GM20000 (cell line): ENCODE measurements at places on chromosomes 5 and 9.

DNA sequence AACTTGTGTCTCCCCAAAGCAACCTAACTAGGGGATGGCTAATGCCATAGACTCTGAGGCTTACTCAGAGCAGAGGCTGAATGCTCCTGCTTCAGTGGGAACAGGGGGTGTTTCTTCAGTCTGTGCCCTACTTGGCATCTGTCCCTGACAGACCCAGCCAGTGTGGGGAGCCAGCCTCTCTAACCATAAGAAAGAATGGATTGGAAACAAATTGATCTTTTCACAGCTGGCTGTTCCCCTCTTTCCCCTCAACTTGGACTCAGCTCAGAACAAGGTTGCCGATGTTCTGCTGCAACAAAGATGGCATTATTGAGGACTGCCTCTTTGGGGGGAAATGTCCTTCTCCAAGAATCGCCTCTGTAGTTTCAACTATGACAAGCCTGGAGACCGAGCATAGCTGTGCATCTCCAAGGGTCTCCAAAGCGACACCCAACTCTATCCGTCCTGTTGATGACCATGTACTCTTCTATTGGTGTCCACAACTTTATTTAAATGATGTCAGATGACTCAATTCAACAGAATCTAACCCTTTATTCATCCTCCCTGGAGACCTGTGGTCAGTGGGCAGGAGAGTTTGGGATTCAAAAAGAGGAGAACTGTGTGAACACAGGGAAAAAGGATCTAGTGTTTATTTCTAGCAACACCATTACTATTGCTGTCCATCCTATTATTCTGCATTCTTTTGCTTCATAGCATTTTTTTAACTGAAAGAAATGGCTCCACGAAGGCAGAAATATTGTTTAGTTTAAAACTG is 24.7 kb upstream of the TNC start:
- no peak for DNase-seq

- DNase-seq: no peak
Measured at GRCh38 chr9:96256800-96257199, 45.2 kb downstream of the HSD17B3 start.

DNA sequence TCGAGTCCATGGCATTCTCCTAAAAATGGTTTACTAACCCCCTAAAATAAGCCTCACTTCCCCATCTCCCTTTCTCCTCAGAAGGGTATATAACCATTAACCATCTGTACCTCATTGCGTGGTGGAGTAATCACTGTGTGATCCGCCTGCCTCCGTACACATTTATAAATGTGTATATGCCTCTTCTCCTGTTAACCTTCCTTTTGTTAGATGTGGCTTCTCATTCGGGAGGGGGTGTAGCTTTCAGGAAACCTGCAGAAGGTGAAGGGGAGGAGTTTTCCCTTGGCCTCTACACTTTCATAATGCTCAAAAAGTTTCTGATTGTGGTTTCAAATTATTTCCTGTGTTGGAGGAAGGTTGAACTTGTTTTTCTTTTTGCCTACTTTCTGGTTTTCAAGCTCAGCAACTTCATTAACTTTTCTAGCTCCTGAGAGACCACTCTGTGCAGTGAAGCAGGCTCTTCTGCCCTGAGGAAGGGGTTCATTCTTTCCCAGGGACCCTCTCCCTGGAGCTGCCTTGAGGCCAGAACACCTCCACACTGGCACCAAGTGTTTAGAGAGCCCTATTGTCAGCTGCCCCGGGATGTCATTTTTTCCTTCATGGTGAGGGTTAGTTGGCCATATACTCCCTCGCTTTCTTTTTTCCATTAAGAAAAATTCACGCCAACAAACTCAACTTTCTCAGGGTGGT is 46.9 kb downstream of the RASGRF2 start:
- DNase-seq: no peak

DNA sequence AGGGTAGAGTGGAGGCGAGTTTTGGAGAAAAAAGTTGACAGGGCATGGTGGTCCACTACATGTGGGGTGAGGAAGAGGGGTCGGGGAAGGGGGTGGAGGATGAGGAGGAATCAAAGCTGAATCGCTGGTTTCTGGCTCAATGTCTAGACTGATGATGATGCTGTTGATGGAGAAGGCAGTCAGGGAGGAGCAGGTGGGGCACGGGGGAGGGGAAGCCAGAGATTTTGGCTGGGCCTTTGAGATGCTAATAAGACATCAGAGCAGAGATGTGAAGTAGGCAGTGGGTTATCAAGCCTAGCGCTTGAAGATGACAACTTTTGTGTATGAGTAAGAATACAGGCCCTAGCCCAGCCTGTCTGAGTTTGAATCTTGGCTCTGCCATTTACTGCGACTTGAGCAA is 32.4 kb upstream of the TTC23L start:
- no peak for DNase-seq

- DNase-seq: no peak
Measured at GRCh38 chr9:19988281-19988680, 199.4 kb upstream of the SLC24A2 start.

- DNase-seq: no peak
Measured at GRCh38 chr5:10778179-10778910, 17.3 kb upstream of the DAP start.

- no peak for DNase-seq
Measured at GRCh38 chr5:14102666-14103065, 40.5 kb upstream of the TRIO start.

DNA sequence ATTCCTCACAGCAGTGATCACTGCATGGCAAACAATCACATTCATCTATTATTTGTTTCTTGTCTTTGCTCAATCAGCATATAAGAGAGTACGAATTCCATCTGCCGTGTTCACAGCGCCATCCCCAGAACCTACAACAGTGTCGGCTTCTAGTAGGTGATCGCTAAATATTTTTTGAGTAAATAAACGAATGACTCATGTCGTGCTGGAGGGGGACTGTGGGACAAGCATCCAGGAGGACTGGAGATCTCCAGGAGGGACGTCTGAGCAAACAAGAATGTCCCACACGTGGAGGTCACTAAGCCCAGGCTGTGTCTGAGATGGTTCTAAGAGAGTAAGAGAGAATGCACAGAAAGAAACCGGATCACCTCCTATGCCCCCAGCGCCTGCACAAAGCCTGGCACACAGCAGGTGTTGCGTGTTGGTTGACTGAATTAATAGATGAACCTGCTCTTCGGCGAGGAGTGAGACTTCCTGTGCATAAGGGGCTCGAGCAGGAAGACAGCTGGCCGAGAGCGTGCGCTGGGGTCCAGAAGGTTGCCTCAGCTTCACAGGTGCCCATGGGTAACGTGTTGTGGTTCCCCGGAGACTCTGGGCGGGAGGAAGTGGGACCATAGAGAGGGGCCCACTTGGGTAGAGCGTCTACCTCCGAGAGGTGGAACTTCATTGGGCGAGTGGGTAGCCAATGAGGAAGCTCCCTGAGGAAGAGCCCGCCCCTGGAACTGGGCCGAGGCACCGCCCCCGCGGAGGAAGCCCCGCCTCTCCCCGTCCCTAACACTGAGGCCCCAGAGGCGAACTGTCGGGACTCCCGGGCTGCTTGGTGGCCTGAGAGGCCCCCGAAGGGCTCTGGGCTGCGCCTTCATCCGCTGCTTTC is 193.0 kb downstream of the MELK start:
- peak; percentile 93 for DNase-seq

GRCh38 chr5:129616517-129616916 is 131.4 kb upstream of the MINAR2 start:
- no peak for DNase-seq

GRCh38 chr5:14900693-14901461 is 29.3 kb upstream of the ANKH start:
- no peak for DNase-seq

- DNase-seq: no peak
Measured at GRCh38 chr5:101174981-101175380, 271.9 kb upstream of the ST8SIA4 start.

- no peak for DNase-seq
Measured at GRCh38 chr5:139839918-139840317, 44.3 kb downstream of the PSD2 start.

DNA sequence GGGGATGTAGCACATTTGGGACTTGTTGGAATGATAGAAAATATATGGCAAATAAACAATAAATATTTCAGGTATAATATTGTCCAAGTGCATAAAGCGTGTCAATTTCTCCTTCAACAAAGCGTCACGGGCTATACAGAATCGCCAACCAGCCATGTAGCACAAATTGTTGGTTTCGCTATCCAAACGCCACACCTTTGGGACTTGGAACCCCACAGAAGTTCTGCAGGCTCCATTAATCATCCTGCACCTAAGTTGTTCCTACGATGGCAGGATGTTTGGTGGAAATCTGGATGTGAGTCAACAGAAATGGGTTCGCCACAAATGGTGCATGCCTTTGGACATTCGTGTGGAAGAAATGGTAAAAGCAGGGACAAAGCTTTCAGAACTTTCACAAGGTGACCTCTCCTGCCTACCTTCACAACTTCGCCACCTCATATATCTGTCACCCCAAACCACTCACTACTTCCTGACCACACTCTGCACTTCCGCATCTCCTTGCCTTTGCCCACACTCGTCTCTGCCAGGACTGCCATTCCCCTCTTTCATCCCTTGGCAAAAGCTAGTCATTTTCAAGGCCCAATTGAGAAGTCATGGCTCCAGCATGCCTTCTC is 95.7 kb downstream of the LHFPL2 start:
- no peak for DNase-seq

DNA sequence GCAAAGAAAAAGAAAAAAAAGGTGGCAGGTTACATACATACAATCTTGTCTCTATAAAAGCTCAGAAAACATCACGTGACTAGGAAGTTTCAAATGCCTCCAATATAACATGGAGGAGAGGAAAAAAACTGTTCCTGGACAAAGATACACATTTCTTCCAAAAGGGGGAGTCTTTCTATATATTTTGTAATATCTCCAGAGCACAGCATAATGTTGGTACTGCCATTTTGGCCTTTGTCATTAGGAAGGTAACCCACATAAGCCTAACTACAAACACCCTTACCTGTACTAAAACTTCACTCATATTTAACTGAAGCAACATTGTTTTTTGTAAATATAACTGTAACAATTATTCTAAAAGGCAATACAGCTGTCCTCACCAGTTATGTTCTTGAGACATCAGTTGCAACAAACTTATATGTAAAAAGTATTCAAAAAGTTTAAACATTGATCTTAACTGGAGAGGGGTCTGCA is 1.2 kb upstream of the BTF3 start:
- no peak for DNase-seq

DNA sequence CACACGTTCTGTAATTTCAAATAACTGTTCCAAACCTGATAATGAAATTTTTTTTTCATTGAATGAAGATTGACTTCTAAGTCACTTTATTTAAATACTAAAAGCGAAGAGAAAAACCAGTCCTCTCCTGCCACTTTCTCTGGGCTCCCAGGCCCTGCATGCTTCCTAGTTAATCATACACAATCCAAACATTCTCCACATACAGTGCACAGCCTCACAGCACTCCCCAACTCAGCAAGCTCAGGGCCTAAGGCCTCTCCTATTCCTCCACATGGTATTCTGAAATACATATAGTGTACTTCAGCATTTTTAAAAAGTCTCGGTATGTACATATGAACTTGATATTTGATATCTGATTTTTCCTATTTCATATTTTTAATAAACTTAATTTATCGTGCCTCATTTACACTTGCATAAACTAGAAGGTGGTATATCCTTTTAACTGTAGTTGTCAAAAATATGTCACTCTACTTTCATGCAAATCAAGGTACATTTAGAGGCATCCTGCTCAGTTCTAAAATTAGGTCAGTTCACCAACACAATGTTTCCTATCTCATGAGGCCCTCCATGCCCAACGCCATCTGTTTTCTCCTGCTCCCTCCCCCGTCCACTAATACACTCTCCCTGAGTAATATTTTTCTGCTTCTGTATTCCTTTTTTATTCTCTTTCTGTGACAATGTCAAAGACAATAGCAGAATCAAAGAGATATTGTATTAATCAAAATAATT is 206.7 kb downstream of the ARRDC3 start:
- no peak for DNase-seq

DNA sequence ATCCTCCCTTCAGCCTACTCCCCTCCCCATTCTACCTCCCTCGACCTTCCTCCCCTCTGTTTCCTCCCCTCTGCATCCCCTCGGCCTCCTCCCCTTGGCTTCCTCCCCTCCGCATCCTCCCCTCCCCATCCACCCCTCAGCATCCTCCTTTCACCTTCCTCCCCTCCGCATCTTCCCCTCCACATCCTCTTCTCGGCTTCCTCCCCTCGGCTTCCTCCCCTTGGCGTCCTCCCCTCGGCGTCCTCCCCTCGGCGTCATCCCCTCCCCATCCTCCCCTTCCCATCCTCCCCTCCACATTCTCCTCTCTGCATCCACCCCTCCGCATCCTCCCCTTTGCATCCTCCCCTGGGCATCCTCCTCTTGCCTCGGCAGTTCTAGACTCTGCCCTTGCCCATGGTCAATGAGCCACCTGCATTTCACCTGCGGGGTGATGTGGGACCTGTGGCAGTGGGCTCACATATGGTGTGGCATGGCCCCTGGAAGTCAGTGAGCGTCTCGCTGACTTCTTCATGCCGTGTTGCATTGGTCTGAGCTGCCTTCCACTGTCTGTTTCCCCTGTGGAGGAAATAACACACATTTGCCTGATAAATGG is 113.0 kb downstream of the WNK2 start:
- DNase-seq: peak; percentile 18

GRCh38 chr5:179612577-179613459 is 10.7 kb downstream of the HNRNPH1 start:
- DNase-seq: no peak

GRCh38 chr5:87307796-87308423 is 40.2 kb downstream of the RASA1 start:
- no peak for DNase-seq

- DNase-seq: peak; percentile 39
Measured at GRCh38 chr5:137858223-137858916, 9.3 kb upstream of the MYOT start.

DNA sequence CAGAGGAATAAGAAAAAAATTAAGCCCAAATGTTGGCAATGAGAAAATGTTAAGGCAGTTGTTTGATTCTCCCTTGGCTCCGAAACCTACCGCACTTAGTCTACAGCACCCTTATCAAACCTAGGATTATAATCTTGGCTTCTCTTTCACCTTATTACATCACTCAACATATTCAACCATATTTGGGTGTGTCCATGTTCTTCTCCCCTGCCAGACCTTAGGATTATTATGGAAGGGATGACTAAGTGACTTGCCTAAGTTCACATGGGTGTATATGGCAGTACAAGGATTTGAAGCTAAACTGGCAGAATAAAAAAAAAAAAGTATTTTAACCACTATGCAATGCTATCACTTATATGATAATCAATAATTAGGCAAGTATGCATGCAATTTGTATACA is 76.4 kb downstream of the PLK2 start:
- no peak for DNase-seq

DNA sequence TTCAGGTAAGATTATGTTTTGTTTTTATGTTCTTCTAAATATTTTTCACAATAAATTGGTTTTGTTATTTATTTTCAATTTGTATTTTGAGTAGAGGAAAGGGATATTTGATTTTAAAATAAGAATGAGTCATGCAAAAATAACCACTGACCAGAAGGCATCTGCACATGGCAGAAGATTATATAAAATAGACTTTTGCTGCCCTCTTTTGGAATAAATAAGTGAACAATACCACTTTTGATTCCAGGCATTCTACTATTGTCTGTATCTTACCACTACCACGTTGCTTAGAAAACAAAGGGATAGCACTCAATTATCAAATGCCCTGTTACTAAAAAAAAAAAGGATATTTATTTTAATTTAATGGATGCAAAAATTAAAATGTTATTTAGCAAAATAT is 227.3 kb upstream of the ITGA1 start:
- no peak for DNase-seq

GRCh38 chr5:17925276-17925675 is 291.0 kb downstream of the TAF11L14 start:
- DNase-seq: no peak

GRCh38 chr9:135698767-135699166 is 514 bp downstream of the SOHLH1 start:
- DNase-seq: no peak

- no peak for DNase-seq
Measured at GRCh38 chr9:98375138-98375726, 119.8 kb upstream of the TBC1D2 start.
